Natural killer cell treated with Interleukin-12 subunit alpha and Interleukin-12 subunit beta and Interleukin-15 and Interleukin-18, amount 100 ng/mL, for 72 hours (primary cell): ENCODE measurements at places on chromosomes 2 and 18. TPM values are rescaled to one million over a fixed set of nuclear protein-coding genes. Genes with fewer than 3 reads are reported as not detected.

DNA sequence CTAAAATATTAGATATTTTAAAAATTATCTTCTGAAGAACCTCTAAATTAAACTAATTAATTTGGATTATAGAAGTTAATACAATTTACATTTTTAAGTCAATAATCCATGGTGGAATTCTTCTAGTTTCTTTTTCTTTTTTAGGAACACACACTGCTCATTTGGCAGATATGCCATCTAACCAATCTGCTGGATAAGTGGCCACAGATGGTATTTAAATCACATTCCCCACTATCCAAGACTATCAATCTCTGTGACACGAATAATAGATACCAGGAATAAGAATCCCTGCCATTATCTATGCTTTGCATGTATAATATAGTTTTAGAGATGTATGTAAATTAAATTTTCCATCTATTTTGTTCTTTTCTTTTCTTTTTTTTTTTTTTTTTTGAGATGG lies 58.5 kb downstream of the CABYR start:
- H3K36me3 ChIP-seq, result no peaks in the 10 kb centered on the region
- no peak overlapping the region for H3K27ac ChIP-seq
- no peak for DNase-seq
- H3K4me1 ChIP-seq, result no peaks in the 10 kb centered on the region
- no peak overlapping the region for H3K4me3 ChIP-seq
- H3K27me3 ChIP-seq, result peaks cover 37% of the 10 kb centered on the region

DNA sequence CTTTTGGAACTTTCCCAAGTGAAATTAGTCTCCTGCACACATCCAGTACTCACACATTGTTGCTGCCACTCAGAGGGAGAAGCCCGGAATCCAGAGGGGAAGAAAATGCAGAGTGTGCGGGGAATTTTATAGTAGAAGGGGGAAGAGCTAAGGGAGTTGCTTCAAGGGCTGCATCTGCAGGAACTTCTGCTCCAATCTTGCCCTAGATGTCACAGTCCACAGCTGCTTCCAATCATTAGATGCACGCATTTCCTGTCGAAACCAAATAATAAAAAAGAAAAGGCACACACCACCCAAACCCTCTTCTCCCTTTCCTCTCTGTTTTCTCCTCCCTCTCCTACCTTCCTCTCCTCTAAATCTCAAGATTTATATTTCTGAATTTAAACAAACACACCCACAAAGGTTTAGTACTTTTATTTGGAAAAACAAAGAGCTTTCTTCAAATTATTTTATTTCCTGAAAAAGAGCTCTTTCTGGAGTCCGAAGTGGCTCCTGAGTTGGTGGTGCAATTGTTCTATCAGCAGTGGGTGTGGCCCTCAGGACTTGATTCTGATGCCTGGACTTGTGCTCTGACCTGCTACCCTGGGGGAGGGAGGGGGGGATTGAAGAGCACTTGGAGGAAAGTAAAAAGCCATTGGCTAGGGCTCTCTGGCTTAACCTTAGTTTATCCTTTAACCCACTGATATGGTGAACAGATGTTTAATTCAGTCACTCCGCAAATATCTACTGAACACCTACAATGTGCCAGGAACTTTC lies 72.0 kb downstream of the KCNE4 start:
- no peak for DNase-seq
- H3K27me3 ChIP-seq, result no peaks in the 10 kb centered on the region
- H3K27ac ChIP-seq, result no peak overlapping the region
- H3K36me3 ChIP-seq, result no peaks in the 10 kb centered on the region

The GALR1 gene
- total RNA-seq, result not detected

GRCh38 chr2:204401114-204401513 lies 144.2 kb upstream of the PARD3B start:
- no peak for DNase-seq
- no peak overlapping the region for H3K27ac ChIP-seq
- H3K4me3 ChIP-seq, result no peak overlapping the region
- H3K4me1 ChIP-seq, result no peaks in the 10 kb centered on the region

The C2orf15 gene
- total RNA-seq, result not detected

The GAREM2 gene
- total RNA-seq, result 4.1 TPM

The C18orf63 gene
- total RNA-seq, result not detected

- H3K27ac ChIP-seq, result no peak overlapping the region
- H3K36me3 ChIP-seq, result peaks cover 6% of the 10 kb centered on the region
- peaks cover 15% of the 10 kb centered on the region for H3K4me1 ChIP-seq
- no peak for DNase-seq
- H3K4me3 ChIP-seq, result no peak overlapping the region
- H3K27me3 ChIP-seq, result no peaks in the 10 kb centered on the region
Measured at GRCh38 chr2:3465328-3465727, 54.0 kb downstream of the ADI1 start.
